AG10803 (cell line): ENCODE measurements at places on chromosomes 3 and 15.

DNA sequence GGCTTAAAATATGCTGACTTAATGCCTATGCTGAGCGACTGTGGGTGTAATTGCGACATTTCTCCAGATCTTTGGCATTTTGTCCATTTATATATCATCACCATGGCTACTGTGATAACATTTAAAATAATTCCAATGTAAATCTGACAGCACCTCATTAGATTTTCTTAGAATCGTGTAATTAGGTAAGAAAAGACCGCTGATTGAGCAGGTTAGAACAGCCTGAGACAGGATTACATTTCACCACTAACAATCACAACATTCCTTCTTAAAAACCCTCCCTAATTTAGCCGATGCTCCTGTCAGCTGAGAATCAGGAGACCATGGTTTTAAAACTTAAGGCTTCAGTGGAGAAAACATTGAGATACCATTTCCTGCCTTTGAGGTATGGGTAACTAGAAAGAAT is 455.3 kb upstream of the PDZRN3 start:
- no peak for DNase-seq

- DNase-seq: no peak
Observed at GRCh38 chr15:94666553-94666952, 435.2 kb downstream of the MCTP2 start.

DNA sequence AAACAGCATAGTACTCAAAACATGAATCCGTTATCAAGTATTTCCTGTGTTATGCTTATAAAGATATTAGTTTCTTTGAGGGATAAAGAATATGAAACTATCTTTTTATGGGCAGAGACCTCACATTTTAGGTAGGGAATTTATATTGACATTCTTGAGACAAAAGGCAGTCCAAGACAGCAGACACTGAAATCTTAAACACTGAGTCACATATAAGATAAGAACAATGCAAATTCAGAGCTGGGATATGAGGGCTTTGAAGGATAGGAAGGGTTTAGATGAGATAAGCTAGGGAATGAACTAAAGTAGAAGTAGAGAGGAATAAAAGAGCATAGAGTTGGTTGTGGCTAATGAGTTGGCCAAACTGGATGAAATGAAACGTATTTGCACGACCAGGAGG is 58.4 kb downstream of the ASTE1 start:
- peak; percentile 5 for DNase-seq

DNA sequence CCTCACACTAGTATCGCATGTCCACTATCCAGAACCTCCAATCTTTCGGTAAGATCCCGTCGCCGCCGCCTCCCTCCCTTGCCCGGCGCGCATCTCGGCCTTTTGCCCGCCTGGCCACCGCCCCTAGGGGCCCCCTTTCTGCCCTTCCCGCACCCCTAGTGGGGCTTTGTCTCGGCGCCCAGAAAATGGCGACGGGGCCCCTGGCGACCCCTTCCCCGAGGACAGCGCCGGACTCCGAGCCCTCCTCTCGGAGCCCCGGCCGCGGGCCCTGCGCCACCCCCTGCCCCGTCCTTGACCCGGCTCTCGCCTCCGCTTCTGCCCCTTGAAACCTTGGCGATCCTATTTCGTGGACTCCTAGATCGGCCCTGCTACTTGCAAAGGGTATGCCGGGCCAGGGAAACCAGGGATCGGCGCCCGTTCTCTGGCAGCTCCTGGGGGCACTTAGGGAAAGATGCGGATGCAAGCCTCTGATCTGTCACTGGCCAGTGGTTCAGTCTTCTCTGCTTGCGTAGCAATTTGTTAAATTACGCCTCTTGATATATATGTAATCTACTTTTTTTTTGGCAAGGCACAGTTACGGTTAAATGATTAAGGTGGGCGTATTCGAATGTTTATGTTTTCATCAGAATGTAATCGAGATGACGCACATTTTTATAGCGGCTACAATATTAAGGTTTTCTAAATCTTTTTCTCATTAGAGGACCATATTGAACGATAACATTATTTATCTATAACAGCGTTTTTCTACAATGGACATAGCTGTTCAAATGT is 603 bp downstream of the EIF1B start:
- DNase-seq: peak; percentile 58

- DNase-seq: no peak
Observed at GRCh38 chr15:100093211-100094126, 248.3 kb downstream of the ADAMTS17 start.

DNA sequence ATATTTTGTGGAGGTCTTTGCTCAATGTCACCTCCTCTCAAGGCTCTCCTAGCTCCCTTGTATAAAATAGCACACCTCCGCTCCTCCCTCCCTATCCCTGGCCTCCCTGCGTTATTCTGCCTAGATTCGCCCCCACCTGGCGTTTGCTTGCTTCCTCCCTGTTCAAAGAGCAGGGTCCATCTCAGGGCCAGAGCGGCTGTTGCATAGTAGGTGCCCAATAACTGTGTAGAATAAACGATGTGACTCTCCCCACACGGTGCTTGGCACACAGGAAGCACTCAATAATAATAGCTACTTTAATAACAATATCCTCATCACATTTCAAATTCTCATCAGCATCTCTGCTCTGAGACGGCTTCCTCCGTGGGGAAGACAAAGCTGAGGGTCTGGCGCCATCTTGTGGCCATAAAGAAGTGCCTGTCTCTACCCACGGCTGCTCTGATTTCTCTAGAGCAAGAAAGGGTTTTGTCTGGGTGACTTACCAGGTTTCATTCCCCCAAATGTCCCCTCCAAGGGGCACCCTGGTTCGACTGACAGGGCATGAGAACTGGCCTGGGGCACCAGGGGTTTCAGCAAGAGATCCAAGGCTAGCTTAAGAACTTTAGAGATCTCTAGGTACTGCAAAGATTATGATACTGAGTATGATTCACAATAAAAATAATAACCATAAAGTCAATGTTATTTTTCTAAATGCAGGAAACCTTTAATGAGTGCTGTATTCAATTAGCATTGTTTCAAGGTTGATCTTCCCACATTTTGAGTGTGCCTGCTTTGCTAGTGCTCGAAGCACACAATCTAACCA is 16.1 kb downstream of the CD276 start:
- DNase-seq: peak; percentile 77

GRCh38 chr3:124174476-124174875 is 182.6 kb upstream of the ROPN1 start:
- no peak for DNase-seq
